Hypothalamus (tissue), 51 donors: ENCODE measurements at places on chromosomes 5 and 9.

DNA sequence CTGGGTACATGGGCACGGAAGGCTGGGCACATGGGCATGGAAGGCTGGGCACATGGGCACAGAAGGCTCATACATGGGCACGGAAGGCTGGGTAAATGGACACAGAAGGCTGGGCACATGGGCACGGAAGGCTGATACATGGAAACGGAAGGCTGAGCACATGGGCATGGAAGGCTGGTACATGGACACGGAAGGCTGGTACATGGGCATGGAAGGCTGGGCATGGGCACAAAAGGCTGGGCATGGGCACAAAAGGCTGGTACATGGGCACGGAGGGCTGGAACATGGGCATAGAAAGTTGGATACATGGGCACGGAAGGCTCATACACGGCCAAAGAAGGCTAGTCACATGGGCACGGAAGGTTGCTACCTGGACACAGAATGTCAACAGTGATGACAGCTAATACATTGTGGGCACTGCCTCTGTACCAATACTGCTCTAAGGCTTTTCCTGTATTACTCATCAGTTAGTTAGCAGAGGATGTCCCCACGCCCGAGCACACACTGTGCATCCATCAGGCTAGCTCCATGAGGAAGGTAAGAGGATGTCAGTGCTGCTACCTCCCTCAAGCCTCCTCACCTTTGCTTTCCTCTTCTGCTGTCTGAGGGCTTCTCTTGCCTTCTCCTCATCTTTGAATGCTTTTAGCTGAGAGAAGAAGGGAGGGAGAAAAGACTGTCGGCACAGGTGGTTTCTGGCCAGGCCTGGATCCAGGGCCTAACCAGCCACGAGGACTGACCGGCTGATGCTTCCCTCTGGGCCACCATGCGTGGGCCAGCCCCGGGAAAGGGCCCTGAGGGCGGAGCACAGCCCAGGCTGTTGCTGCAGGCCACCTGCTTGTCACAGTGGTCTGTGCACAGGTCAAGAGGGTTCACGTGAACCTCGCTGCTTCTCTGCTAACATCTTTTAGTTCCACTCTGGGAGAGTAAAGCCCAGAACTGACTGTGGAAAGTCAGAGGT, 14.3 kb downstream of the GPX3 start:
- DNase-seq: no peak

GRCh38 chr9:119368681-119369581, at the start of gene BRINP1:
Gene BRINP1 (minus strand): TSS chr9:119369435. CDS start chr9:119313355, 56,080 bp downstream.
- no peak for DNase-seq

- DNase-seq: no peak
These were observed 29.2 kb upstream of the NSMF start for GRCh38 chr9:137488327-137488653.

GRCh38 chr5:172607213-172607793, 33.8 kb upstream of the NEURL1B start:
- no peak for DNase-seq

DNA sequence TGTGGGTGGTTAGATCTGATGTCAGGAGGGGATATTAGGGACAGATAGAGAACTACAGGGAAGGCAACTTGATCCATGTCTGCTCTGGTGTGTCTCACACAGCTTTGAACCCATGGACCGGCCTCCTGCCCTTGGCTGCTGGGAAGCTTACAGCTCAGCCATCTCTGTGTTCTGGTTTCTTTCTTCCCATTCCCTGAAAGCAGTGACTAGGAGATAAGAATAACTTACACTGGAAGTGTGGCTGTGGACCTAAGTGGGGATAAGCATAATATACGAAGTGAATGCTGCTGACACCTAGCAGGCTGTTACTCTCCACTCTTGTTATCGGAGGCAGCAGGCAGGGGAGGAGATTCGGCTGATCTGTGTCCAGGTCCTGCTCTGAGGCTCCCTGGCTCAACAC, 282.3 kb upstream of the TUT7 start:
- DNase-seq: no peak

GRCh38 chr9:118554987-118555386, 814.2 kb downstream of the BRINP1 start:
- DNase-seq: no peak

- DNase-seq: no peak
These were observed 41.7 kb downstream of the STK32A start for GRCh38 chr5:147276497-147276896.

DNA sequence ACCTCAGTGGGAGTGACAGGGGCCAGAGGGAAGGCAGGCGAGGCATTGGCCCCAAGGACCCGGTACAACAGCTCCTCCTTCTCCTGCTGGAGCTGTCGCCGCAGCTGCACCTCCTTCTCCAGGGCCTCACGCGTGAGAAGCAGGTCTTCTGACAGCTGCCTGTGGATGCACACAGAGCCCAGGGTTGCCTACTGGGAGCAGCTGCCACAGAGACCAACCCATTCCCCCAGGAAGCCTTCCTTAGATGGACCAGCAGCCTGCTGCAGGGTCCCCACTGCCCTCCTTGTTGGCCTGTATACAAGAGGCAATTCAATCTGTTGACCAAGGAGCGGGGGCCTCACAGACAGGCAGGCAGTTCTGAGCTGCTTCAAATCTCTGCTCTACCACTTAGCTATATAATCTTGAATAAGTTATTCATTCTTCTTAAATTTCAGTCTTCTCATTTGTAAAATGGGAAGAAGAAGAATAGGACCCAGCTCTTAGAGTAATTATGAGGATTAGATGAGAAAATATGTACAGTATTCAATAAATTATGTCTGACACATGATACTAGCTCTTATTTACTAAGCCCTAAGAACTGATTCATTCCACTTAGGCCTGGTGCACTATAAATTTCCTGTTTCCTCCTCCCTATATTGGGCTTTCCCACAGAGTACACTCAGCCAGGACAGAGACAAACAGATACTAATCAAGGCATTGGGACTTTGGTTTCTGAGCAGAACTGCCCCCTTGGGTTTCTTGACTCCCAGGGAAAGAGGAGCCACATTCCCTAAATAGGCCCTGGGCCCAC, 26.1 kb upstream of the ANXA6 start:
- DNase-seq: no peak

GRCh38 chr9:126623314-126623666, 9.6 kb downstream of the LMX1B start:
- no peak for DNase-seq

DNA sequence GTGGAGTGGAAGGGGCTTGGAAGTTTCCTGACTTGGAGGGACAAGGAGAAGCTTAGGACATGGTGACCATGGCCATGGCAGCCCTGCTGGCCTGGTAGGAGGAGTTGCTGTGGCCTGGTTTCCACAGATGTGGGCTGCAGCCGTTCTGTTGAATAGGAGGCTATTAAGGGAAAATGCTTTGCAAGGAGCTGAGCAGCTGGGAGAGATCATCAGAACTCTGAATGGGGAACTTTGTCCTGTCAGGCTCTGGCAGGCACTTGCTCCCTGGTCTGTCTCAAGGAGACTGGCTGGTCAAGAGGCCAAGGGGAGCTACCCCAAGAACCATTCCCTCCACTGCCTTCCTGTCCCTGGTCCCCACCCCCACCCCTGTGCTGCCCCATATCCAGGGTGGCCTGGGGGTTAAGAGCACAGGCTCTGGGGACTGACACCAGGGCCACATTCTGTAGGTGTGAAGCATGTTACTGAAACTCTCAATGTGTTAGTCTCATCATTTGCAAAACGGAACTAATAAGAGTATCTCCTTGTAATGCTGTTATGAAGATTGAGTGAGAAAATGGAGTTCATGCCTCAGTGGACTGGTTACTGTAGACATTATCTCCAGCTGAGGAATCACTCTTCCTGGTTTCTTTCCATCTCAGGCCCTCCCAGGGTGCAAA, 84.0 kb upstream of the ARAP3 start:
- DNase-seq: no peak

DNA sequence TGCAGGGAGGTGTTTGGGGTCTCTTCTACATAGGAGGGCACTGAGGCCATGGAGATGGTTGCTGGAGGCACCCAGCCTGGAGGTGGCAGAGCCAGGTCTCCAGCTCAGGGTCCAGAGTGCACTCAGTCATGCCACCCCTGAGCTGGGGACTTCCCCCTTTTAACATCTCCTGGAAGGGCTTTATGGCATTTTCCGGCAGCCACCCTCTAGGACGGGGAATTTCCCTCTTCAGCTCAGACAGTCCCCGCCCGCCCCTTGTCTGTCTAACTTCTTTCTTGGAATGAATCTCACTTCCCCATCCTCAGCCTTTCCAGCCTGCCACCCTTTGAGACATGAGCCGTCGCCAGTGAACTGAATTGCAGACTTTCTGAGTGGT, 49.9 kb downstream of the COL15A1 start:
- DNase-seq: no peak

- DNase-seq: no peak
These were observed 450.0 kb downstream of the CCDC171 start for GRCh38 chr9:16002816-16003215.

- no peak for DNase-seq
These were observed 51.1 kb downstream of the C9orf152 start for GRCh38 chr9:110156902-110157301.

GRCh38 chr9:12801663-12802062, 26.8 kb downstream of the LURAP1L start:
- no peak for DNase-seq

- no peak for DNase-seq
These were observed 34.1 kb upstream of the NFIB start for GRCh38 chr9:14348123-14348372.

DNA sequence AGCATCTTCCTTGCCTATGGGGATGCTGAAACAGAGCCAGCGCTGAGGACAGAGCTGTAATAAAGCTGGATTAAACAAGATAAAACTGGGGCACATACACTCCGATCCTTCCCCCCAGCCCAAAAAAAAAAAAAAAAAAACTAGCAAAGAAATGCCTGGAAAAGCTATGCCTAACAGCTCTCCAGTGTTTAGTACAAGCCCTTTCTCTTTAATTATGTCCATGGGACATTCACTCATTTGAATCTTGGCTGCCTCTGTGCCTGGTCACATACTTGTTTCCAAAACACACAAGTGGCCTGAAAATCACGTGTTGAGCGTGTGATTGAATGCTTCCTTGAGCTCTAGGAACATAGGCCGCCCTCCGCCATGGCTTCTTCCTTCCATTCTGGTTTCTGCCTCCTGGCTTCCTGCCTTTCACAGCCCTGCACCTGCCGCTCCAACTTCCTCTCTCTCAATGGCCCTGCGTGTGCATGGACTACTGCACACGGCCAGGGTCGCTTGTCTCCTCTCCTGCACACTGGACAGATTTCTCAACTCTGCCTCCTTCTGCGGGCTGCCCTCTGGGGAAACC, 111.0 kb upstream of the RETREG1 start:
- DNase-seq: no peak

DNA sequence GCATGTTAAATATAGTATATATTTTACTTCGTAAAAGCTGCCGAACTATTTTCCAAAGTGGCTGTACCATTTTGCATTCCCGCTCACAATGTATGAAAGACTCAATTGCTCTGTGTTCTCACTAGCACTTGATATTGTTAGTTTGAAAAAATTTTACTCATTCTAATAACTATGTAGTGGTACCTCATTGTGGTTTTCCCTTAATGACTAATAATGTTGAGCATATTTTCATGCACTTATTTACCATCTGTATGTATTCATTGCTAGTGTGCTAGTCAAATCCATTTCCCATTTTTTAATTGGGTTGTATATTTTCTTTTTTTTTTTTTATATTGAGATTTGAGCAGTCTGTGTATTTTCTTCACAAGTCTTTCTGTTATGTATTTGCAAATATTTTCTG, 58.4 kb downstream of the RANBP17 start:
- DNase-seq: no peak

DNA sequence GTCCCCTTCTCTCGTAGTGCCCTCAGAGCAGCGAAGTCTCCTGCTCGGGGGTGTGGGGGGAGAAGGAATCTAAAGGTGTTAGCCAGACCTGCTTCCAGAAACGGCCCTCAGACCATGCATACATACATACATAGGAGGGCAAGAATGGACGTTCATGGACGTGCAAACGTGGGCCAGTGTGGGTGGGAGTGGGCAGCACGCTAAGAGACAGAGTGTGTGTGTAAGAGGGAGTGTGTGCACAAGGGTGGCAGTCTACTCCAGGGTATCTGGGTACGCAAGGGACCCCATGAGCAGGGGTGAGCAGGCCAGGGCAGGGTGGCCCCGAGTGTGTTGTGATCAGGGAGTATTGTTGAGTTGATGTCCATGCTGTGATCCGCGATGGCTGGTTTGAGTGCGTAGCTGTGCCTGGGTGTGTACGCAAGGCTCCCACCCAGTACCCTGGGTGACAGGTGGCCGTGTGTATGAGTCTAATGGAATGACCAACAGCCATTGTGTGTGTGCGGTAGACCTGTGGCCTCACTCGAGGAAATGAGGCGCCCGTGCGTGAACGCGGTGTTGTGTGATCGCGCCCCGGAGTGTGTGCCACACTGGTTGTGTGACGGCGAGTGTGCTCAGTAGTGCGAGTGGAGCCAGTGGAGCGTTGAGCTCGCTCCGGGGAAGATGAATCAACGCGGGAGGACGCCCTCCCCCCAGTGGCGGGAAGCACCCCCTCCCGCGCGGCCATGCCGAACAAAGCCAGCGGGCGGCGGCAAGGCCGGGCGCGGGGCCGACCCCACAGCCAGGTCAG, 826 bp downstream of the GPRIN1 start:
- DNase-seq: no peak

GRCh38 chr9:121434969-121435368, 64.7 kb downstream of the GGTA1 start:
- DNase-seq: no peak

GRCh38 chr9:81690251-81690851, 1.0 kb upstream of the TLE1 start:
- DNase-seq: peak; percentile 2

DNA sequence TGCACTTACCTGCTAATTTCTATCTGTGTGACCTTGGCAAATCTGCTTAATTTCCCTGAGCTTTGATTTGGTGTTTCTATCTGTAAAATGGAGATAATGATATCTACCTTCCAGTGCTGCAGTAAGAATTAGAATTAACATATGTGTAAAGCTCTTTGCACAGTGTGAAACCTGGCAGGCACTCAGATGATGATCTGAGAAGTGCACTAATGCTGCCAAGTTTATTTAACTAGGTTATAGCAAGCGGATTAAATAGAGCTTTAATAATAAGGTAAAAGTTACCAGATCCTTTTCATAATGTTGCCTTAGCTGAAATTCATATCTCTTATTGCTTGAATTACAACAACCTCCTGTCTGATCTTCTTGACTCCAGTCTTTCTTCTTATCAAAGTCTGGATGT, 315.3 kb upstream of the CD180 start:
- DNase-seq: no peak

- DNase-seq: no peak
These were observed 205.4 kb downstream of the SNX18 start for GRCh38 chr5:54722846-54723433.

- no peak for DNase-seq
These were observed 75.7 kb upstream of the FBXW11 start for GRCh38 chr5:172082180-172082579.
